ENCODE measurements at places on chromosomes 3 and 15.

DNA sequence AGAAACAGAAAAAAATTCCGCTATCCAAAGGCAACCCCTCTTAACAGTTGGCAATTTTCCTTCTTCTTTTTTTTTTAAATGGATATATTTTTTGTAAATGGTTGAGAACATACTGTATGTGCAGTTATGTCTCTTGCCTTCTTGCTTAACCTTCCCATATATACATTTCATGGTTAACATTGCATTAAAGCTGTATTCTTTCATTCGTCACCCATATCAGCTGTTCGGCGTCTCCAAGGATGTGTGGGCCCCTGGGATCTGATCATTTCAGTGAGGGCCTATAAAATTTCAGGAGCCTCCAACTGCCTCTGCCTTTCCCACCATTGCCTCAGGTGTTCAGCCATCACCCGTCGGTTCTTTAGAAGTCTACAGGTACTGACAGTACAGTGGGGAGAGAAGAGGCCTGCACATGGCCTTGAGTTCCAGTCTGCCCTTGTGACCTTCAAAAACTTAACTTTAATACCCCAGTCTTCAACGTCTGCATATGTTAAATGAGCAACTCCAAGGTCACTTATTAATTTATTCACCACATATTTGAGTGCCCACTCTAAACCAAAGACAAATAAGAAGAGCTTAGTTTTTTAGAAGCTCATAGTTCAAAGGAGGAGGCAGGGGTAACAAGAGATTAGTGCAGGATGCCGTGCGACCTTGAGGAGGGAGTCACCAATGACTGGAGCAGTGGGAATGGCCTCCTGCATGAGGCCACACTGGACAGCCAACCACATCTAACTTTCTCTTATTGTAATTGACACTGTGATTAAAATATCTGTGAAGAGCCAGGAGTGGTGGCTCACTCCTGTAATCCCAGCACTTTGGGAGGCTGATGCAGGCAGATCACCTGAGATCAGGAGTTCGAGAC lies 6.9 kb downstream of the ST6GAL1 start:
- no peak for DNase-seq

DNA sequence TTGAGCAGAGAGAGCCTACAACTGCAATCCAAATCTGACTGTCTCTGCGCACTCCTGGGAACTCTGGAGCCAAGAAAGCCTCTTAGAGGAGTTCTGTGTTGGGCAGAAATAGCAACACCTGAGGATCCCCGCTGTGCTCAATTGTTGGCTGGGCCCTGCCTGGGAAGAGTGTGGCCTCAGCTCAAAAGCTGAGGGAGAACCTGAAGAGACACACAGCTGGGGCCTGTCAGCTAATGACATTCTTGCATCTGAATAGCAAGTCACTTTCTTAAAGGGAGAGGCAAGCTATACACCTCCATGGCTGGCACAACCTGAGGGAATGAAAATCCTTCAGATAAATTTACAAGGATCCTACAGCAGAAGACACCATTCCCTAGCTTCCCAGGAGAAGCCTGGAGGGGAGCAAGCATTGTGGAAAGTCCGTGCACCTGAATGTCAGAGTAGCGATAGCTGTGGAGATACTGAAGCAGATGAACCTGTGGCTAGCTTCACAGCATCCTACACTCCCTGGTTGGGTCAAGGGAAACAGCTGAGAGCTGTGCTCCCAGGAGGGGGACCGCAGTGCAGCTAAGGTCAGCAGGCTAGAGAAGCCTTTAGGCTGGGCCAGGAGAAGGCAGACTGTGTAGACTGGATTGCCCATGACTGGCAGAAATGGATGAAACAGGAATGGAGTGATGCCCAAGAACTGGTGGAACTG lies 159.9 kb upstream of the PFN2 start:
- DNase-seq, result no peak

DNA sequence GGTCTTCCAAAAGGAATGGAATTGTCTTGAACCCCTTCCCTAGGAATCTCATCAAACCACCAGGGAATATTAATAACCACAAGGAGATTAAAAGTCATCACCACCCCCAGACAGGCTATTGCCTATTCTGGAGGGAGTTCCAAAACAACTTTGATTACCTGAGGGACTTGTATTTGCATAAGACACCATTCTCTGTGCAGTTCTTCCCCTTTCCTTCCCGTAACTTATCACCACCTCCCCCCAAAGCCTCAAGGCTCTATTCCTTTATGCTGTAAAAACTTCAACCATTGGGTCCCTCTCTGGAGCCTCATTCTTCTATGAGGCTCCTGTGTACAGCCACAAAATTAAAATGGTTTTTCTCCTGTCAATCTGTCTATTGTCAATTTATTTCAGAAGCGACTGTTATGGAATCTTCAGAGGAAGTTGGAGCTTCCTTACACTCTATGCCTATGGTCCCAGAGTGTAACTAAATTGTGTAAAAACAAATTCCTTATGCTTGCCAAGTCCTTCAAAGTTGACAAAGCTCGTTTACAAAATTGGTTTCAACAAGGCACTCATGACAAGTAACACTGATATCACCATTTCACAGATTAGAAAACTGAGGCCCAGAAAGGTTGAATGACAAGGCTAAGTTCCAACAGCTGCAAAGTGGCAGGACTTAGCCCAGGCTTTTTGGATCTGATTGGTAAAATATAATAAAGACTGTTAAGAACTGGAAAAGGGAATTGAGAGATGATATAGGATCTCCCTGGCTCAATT lies 68.3 kb upstream of the HERC1 start:
- DNase-seq, result no peak

DNA sequence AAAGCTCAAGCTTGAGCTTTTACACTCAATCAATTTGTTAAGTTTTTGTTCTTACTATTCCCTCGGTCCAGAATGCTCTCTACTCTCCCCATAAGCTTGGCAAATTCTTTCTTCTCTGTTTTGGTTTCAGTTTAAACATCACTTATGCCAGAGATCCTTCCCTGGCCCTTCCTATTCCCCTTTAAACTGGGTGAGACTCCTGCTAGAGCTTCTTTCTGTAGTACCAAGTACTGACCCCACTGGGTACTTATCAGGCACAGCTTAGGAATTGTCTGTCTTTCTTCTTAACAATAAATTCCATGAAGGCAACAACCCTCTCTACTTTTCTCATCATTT lies 76.7 kb upstream of the PHLDB2 start:
- no peak for DNase-seq

- DNase-seq, result peak; percentile 24
These were observed 45.2 kb downstream of the CDCP1 start for GRCh38 chr3:45100981-45101407.

DNA sequence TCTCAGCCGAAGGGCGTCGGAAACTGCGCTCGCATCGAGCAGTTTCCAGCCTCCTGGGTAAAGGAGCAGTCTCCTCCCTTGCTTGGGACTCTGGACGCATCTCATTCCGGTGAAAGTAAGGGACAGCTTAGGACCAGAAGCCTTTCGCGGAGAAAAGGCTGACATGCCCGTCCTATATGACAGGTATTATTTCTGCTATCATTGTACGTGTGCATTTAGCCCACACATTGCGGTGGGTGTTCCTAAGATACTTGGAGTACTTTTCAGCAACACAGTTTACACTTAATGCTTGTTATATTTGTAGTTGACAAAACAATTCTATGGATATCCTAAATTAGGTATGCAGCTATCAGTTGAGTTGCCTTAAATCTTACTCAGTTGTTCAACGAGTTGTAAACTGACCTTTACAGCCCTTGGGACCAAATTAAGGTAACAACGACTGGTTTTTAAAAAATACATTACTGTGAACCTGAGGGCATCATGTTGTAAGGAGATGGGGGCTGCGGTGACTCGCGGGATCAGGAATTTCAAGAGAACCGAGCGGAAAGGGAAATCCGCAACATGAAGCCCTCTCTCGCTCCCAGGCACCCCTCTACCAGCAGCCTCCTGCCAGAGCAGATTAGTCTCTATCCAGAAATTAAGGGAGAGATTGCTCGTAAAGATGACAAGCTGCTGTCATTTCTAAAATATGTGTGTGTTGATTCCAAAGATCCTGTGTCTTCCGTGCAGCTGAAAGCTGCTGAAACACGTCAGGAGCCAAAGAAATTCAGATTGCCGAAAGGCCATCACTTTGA lies 632 bp upstream of the COPS2 start:
- DNase-seq, result no peak

GRCh38 chr3:71265365-71265915 lies 318.1 kb downstream of the FOXP1 start:
- no peak for DNase-seq

- DNase-seq, result no peak
These were observed 4.0 kb upstream of the ZXDC start for GRCh38 chr3:126479642-126480041.

DNA sequence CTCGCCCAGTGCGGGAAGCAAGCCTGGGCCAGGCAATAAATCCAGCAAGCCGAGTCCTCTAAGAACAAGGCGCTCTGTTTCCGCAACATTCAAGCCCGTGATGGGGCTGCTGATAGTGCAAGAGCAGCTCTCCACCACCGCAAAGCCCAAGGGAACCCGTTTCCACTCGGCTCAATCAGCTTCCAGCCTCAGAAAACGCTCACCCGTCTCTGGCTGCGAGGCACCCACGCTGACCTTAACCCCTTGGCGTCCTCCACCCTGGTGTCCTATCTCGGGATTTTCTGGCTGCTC lies 17.8 kb downstream of the SPATA12 start:
- DNase-seq, result peak; percentile 9

GRCh38 chr3:49600781-49601180 lies 46.5 kb downstream of the BSN start:
- no peak for DNase-seq

DNA sequence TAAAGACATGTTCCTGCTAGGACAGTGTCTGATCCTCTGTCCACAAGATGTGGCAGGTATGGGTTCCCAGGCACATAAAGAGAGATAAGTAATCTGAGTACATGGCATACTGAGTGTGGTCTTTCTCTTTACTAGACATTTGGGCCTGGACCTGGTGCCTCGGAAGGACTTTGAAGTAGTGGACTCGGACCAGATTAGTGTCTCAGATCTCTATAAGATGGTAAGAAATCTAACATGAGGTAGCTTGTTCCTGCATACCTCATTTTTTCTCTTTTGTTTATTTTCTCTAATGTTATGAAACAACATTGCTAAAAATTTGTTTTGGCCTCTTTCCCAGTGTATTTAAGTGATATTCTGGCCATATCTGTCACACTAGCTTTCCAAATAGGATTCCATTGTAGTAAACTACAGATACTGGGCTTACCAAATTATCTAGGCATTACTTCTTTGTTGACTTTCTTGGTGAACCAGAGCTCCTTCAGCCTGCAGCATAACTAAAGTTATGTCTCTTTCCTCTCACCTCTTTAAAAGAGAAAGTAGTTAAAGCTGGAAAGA lies 309.8 kb upstream of the MANF start:
- no peak for DNase-seq

- DNase-seq, result no peak
These were observed 64.2 kb upstream of the MME start for GRCh38 chr3:155015776-155016436.

DNA sequence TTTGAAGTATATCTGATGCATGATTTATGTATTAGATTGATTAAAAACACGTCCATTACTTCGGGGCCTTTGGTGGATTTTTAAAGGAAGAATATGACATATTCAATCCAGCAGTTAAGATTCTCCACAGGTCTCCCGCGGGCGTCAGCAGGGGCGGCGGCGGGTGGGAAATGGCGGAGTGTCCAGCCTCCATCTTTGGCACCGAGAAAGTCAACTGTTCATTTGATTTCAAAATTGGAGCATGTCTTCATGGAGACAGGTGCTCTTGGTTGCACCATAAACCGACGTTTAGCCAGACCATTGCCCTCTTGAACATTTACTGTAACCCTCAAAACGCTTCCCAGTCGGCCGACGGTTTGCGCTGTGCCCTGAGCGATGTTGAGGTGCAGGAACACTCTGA lies 7.2 kb upstream of the NANOGP8 start:
- DNase-seq, result no peak

- DNase-seq, result no peak
These were observed 491.3 kb downstream of the EDEM1 start for GRCh38 chr3:5678844-5679243.

GRCh38 chr15:28868744-28869345 lies 16.9 kb upstream of the APBA2 start:
- no peak for DNase-seq

GRCh38 chr3:77014226-77014625 lies 25.7 kb upstream of the ROBO2 start:
- no peak for DNase-seq

Data from activated CD4-positive, alpha-beta T cell treated with anti-CD3 and anti-CD28 coated beads, Interleukin-2, Interleukin-6, amounts not matched to agents 100 ng/mL and 50 ng/mL, durations not matched to agents 16 hours and 8 hours (primary cell).